Activated naive CD8-positive, alpha-beta T cell treated with anti-CD3 and anti-CD28 coated beads, Interleukin-2, amount 50 U/mL, for 16 hours (primary cell): ENCODE measurements at places on chromosomes 11 and 22.

DNA sequence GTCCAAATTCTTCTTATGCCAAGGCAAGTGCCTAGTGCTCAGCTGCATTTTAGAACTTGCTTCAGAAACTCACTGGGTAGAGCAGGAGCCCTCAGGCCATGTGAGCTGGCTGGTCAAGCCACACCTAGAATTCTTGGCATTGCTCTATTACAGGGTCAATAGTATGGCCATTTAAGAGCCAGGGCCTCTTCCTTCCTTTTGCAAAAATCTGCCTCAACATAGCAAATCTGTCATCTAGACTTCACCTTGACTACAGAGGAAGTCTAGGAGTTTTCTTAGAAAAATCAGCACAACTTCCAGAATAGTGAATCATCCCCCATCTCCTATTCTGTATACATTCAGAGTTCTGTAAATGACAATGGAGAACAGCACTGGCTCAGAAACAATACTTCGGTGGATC lies 112.0 kb upstream of the TTC12 start:
- DNase-seq = no peak

DNA sequence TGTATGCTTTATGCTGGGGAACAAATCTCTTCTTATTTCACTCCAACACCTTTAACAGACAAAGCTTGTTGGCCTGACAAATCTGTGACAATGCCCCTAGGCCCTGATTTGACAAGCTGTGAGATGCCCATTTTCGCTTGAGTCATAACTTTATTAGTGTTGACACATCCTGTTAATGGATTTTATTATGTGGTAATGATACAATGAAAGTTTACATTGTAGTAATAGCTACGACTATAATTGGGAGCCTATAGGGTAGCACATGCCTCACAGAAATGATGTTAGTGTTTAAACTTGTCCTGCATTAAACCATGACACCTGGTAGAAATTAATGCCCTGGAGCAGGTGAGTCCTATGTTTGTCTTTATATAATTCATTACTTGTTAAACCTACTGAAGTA lies 3.3 kb upstream of the MMP10 start:
- DNase-seq = no peak

DNA sequence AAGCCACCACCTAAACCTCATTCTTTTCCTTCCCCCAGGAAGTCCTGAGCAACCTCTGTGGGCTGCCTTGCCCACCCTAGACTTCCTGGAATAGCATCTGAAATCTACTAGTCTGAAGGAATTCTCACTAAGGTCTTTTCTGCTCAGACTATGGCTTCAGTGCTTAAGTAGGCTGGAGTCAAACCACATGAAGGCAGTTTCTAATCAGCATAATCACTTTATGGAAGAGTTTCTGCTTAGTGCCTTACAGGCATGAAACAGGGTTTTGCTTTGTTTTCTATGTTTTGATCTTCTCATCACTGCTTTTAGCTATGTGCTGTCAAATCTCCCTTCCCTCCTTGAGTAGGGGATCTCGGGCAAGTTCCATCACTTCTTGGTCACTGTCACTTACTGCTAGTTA lies 117.7 kb downstream of the WT1 start:
- no peak for DNase-seq

DNA sequence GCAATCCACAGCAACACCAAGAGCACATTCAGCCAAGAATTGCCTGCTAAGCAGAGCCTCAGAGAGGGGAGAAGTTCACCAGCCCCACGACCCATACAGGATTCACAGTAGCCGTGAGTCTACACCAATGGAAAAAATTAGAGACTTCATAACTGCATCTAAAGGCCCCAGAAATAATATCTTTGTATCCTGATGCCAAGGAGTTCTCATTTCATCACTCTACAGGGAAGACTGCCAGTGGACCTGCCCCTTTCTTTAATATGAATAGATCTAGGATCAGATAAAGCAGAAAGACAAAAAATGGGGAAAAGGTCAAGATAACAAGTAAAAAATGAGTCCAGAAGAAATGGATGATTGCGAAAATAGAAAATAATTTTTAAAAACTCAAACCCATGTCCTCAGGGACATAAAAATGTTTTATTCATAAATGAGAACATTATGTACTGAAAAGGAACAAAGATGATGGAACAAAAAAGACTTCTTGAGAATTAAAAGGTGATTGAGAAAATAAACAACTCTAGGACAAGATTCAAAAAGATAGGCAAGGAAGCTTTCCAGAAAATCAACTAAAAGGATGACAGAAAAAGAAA lies 9.5 kb downstream of the APOL3 start:
- DNase-seq = no peak

GRCh38 chr22:29806196-29806595 lies 31.9 kb downstream of the ASCC2 start:
- no peak for DNase-seq

DNA sequence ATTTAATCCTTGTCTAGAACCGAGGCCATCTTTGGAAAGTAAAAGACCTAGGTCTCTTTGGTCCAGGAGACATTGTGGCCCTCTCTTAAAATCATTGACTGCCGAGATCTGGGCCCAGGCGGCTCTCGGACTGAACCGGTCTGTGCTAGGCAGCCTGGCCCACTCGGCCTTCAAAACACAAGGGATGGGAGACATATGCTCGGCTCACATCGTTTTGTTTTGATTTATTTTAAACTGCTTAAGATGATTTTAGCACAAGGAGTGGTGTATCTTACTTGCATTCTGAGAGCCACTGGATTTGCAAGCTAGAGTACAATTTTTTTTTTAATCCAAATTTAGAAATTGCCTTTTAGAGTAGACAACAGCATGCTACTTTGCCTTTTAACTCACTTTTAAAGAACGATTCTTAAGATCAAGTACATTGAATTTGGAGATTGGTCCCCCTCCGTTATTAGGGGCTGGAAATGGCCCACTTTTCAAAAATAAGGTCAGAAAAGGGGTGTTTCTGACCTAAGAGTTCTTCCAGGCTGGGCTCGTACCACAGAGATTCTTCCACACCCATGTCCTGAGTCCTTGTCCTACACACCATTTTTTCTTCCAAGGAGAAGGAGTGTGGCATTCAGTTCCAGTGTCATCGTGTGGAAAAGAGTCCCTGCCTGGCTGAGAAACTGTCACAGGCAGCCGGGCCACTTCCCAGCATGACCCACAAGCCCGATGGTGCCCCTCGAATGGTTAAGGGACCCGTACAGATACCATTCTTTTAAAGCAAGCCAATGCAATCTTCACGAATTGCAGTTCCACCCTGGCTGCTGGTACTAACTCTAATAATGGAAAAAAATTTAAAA lies 80.5 kb upstream of the WNT7B start:
- DNase-seq = no peak

DNA sequence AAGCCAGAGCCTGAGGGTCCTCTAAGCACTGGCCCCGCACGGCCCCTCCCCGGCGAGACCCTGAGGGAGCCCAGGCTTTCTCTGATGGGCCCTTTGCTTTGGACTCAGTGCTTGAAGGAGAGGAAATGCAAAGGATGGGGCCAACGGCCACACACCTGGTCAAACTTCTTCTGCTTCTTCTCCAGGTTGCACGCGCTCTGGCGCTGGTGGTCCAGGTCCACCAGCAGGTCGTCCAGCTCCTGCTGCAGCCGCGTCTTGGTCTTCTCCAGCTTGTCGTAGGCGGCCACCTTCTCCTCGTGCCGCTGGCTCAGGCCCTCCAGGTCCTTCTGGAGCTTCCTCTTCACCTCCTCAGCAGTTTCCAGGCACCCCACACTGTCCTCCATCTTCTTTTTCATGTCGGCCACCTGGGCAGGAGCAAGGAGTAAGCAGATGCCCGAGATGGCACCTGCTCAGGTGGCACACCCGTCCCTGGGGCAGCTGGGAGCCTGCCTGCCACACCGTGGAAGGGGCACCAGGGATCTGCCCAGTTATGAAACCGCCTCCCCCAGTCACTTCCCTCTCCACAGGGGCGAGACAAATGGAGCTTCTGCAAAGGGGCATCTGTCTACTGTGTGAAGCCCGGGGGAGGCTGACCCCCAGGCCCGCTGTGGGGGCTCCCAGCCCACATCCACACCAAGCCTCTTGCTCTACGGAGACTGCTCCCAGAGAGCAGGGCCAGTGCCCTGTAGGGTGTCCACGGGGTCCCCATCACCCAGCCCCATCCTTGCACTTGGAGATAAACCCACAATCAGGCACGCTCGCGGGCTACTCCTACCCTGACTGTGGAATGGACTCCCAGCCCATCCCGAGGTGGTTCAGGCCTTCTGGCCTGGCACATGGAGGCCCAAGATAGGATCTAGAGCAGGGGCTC lies 39.2 kb downstream of the APOL1 start:
- DNase-seq = no peak

GRCh38 chr11:92882828-92883611 lies 86.4 kb upstream of the MTNR1B start:
- no peak for DNase-seq

DNA sequence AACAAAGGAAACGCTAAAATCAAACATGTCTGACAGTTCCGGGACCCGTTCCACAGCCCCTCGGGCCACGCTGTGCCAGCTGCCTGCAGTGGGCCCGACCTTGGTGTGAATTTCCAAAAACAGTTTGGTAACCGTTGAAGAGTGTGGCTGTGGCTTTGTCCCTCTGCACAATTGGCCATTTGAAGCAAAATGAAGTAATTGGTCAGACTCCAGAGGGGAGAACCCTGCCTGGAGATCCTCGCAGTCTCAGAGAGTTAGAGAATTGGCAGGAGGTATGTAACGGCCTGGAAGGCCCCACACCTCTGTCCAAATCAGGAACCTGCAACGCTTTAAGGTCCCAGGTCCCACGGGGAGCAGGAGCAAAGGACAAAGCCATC lies 26.3 kb downstream of the TRMU start:
- DNase-seq = no peak

DNA sequence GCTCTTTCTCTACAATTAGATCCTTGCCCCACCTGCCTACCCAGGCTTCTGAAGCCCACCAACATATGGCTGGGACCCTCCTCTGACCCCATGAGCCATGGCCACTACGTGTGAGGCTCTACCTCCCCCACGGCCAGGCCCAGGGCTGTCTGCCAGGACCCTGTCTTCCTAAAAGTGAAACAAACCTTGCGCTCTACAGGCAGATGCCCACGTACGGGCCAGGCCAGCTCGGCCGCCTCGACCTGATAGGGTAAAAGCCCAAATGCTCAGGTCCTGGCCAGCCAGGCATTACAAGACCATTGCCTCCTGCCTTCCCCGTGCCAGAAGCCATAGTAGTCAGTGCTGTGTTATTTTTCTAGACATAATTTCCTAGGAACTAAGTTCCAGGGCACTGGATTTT lies 1496.4 kb downstream of the BRD1 start:
- no peak for DNase-seq

DNA sequence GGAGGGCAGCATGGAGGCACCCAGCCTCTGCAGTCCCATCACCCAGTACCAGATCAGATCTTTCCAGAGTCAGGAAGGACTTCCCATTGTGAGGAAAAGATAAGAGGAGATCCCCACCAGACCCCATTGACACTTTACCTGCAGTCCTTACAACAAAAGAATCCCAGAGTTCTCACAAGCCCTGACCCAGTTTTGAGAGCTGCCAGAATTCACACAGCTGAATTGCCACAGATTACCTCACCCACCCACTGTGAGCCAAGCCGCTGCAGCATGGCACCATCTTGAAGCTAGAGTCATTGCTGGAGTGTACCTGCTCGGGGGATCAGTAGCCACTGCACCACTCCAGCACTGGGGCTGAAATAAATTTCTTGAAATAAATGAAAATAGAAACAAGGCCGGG lies 91.8 kb upstream of the UBASH3B start:
- no peak for DNase-seq

DNA sequence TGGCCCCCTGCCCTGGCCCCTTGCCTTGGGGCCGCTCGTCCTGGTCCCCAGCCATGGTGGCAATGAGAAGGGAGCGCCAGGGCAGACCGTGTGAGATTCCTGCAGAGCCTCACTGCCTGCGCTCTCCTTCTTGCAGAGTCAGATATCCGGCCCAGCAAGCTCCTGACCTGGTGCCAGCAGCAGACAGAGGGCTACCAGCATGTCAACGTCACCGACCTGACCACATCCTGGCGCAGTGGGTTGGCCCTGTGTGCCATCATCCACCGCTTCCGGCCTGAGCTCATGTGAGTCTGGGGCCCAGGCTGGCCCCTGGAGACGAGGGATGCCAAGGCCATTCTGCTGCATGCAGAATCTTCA lies 114.1 kb downstream of the MICAL2 start:
- DNase-seq = peak; percentile 52
